ENCODE measurements at places on chromosomes 3 and 15.

DNA sequence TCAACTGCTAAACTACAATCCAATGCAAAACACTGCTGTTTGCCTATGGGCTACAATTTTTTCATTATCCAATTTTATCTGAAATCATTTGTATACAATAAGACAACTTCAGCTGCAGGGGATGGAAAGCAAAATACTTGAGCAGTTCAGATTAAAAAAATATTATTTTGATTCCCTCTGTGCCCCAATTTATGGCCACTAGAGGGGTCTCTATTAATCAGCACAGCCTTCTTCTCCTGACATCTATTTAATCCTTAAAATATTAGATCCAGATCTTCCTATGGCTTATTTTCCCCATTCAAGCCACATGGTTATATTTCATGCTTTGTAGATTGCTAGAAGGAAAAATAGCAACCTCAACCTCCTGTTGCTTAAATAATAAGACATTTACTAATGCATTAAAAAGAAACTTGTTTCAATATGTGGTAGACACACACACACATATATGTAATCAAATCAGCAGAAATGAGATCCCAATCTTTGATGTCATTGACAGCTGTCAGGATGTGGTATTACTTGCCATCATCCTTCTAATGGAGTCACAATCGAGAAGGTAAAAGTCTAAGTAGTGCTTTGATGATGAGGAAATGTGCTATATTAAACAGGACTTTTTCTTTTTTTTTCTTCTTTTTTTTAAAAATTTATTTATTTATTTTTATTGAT lies 104.2 kb downstream of the P2RY1 start:
- DNase-seq, result no peak

DNA sequence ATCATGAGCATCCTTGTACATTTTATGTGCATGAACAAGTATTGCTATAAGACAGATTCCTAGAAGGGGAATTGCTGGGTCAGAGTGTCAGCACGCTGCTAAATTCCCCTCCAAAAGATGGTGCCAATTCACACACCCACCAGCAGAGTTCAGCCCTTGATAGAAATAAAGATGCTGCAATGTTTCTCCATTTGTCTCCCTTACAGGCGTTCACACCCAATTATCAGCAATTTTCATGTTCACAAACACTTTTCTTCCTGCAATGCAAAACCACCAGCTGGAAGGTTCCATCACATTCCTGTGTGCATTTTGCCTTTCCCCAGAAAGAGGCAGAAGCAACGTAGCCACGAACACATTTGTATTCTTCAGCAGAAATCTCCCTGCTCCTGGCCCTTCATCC lies 3.3 kb upstream of the TAMM41 start:
- DNase-seq, result no peak

DNA sequence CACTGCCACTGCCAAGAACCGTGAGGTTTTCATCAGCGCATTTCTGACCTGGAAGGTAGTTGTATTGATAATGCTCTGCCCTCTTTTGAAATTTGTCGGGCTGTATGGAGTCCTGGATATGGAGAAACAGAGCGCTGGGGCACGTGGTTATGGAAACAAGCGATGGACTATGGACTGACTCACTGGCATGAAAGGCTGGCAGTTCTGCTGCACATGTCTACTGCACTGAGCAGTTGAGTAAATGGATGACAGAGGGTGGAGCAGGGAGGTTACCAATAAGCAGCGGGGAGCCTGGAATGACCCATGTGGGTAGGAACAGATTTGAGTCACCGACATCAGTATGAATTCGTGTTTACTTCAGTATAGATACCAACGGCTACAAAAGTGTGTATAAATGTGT lies 429.5 kb downstream of the OCA2 start:
- DNase-seq, result no peak

DNA sequence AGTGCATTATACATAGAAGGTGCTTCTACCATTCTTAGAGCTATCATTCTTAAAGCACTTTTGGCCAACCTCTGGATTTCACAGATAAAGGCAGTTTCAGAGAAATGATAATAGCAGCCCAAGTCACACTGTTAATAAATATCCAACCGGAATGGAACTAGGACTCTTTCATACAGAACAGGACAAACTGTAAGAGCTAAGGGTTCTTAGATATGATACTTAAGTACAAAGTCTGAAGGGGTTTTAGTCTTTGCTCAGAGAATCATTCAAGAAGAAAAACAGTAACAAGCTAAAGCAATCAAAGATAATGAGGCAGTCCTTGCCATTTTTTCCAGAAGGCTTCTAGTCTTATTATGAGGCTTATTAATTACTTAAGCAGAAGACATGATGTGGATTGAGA lies 239.0 kb downstream of the ERC2 start:
- DNase-seq, result no peak

DNA sequence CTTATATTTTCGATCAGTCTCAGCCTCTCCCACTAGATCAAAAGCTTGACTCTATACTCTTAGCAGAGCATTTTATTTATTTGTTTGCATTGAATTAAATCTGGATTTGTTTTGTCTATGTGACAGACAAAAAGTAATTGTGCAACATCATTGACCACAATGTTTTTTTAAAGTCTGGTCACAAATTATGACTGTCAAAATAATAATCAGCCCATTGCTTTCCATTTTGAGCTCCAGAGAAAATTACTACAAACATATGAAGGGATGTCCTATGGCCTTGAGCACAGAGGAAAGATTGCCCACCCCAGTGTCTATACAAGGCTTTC lies 82.3 kb downstream of the FSIP1 start:
- no peak for DNase-seq

DNA sequence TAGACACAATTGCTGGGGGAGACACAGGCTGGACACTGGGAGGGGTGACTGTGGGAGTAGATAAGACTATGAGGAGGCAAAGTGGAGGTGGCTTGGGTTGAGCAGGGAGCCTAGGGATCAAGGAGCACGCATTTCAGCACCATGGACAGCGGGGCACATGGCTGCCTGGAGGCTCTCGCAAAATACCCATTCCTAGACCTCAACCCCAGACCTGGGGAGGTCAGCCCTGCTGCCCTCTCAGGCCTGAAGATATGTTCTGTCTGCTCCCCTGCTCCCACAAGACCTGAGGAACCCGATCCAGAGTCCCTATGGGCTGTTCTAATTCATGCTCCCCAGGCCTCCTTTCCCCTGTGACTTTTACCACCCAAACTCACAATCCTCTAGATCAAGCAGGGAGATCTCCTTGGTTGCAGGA lies 16.0 kb upstream of the CPEB1 start:
- no peak for DNase-seq

DNA sequence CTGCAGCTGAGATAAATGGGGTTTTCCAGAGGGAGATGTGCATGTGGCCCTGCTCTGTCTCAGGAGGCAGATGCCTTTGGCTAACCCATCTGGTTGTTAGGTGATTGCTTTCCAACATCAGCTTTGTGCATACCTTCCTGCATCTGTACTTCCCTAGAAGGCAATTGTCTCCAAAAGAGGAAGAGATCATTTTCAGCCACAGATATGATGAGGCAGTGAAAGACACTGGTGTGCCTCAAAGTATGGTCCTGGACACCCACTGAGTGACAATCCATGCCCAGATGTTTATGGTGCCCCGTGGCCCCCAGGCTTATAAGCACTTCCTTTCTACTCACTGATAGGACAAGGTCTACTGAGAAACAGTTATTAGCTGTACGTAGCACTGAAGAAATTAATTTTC lies 117.5 kb upstream of the NR2F2 start:
- no peak for DNase-seq

DNA sequence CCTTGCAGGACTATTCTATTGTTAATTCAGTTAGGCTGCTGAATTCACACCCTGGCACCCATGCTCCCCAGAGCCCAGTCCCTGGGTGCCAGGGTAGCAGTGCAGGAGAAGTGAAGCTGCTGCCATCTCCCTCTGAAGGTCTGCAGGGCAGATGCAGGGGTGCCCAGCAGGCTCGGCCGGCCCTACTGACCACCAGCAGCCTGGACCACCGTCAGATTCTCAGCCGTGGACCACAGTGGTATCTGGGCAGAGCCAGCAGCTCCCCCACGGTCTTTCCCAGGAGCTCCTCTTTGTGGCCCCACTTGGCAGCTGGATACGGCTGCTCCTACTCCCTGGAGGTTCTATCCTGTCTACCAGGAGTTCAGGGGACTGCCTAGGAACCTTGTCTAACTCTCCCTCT lies 46.8 kb downstream of the ALDH1L1 start:
- no peak for DNase-seq

DNA sequence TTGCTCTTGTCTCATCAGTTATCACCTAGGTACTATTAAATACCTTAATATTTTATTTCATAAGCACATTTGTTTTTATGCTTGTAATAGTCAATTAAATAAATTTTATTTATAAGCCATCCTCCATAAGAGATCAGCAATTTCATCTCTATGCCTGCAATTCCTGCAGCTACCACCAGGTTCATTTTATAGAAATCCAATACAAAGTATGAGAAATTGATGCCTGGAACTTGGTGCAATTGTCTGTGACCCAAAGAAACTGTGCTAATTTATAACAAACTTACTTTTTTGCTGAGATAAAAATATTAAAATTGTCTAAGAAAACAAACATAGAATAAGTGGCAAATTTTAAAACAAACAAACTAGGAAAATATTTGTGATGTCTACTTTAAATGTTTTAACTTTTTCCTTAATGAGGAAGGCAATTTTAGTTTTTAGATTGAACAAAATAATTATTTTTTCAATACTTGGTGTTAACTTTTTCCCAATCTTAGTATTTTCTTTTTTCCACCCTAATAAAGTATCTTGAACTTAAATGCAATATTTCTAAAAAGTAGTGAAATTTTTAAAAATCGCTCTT lies 1026.6 kb downstream of the ROBO1 start:
- no peak for DNase-seq

DNA sequence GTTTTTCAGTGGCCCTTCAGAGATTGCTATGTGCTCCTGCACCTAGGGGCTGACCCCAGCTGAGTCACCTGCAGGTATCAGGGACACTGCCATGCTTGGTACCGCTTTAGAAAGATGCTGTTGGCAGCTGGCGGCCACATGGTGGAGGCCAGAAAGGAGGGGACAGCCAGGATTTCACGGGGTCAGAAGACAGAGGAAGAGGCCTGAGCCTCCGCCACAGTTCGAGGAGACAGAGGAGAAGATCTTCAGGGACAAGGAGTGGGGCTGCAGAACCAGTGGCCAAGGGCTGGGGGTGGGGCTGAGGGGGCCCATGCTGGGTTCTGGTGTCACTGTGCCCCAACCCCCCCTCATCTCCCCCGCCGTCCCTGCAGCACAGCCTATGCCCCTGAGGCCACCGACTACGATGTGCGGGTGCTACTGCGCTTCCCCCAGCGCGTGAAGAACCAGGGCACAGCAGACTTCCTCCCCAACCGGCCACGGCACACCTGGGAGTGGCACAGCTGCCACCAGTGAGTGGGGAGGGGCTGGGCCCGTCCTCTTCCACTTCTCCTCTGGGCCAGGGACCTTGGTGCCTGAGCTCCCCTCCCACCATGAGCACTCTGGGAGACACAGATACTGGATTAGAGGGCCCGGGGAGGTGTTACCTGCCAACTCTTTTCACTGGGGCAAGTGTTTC lies 19.9 kb downstream of the LOXL1 start:
- DNase-seq, result no peak

- no peak for DNase-seq
Observed at GRCh38 chr3:155211266-155211665, 82.2 kb downstream of the STRIT1 start.

DNA sequence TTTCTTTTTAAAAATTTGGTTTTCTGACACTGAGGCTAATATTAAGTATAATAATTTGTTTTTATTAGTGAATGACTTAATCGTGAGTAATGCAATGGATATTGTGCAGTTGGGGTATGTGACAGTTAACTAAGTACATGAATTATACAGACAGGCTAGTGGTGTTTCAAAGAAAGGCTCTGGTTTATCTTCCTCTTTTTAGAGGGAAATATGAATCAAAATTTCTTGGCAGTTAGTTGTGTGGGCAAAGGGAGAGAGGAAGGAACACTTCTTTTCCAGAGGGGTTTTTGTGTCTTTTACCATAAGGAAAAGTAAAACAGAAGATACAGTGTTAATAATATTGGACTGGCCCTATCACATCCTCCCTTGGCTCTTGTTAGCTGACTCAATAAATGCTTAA lies 2.7 kb downstream of the ZNF654 start:
- DNase-seq, result no peak

- DNase-seq, result no peak
Observed at GRCh38 chr15:92930054-92930621, 30.0 kb downstream of the CHD2 start.

DNA sequence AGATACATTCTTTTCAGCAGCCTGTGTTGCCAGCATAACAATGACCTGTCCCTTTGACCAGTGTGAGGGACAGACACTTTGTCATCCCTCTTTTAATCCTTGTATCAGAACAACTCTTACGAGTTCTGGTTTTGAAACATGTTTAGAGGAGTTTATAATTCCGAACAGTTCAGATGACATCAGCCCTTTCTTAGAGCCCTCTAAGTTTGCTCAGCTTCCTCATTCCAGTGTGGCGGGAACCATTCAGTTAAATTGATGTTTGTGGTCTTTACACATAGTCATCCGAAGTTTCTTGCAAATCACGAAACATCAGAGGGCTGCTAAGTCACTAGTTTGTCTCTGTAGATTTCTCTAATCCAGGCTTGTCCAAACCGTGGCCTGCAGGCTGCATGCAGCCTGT lies 102.5 kb downstream of the AKAP13 start:
- DNase-seq, result no peak

GRCh38 chr3:98329392-98330124 lies 24.1 kb upstream of the OR5K4 start:
- DNase-seq, result no peak

- DNase-seq, result no peak
Observed at GRCh38 chr3:14885307-14885706, 62.1 kb upstream of the NR2C2 start.

- no peak for DNase-seq
Observed at GRCh38 chr3:80978216-80978969, 783.1 kb downstream of the GBE1 start.

DNA sequence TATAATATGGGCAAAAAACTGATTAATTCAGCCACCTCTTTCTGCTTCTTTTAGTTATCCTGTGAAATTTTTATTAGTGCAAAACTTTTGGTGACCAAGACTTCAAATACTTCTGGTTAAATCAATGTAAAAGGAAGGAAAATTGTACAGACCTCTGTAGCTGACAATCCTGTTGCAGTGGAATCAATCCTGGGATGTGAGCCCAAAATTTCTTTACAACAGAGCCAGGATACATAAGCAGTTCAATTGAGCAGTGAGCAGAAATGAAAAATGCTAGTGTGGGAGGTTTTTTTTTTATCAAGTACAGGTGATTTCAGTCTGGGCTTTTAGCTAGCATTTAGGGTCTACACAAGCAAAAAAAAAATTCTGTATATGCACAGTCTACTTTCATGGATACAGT lies 398.0 kb downstream of the OTOL1 start:
- no peak for DNase-seq
